H7 (cell line): ENCODE measurements at places on chromosomes 3 and 15.

- no peak for DNase-seq
Observed at GRCh38 chr15:25832158-25832557, 31.0 kb downstream of the ATP10A start.

DNA sequence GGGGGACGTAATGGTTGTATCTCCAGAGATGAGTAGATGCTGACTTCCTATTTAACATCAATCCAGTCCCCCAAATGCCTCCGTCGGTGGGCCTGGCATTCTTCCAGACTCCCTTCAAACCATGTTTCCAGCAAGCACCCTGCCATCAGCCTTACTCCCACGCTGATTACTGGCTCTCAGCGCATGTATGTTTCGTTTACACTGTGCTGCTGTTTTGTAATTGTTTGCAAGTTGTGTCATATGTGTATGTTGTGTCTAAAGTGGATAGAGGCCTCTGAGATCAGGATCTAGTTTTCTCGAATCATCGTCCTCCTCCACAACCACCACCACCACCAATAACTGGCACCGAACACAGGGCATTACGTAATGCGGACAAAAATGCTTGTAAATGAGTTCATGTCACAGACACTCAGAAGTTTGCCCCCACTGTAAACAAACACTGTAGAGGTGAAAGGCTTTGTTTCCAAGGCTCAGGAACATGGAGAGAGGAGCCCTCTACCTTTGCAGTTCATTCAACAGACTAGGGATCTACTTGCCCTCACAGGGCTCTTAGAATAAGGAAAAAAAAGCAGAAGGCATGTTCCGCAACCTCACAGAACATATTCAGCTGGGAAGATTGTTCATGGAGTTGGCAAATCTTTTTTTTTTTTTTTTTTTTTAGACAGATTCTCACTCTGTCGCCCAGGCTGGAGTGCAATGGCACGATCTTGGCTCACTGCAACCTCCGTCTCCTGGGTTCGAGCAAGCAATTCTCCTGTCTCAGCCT is 46.1 kb upstream of the SEMA4B start:
- DNase-seq: no peak

DNA sequence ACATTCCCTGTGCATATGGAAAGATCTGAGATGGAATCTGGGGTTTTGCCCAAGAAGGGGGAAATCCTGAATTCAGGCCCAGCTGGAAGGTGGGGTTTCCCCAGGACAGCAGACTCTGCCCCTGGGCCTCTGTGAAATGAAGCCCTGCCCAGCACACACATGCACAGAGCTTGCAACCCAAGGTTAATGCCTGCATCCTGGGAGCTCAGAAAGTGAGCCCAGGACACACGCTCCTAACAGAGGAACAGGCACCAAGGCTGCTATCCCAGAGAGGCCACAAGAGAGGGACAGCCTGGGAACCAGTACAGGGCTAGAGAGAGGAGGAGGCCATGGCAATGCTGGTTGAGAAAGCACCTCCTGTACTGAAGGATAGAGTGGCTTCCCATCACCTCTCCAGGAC is 16.1 kb downstream of the SEMA5B start:
- no peak for DNase-seq

DNA sequence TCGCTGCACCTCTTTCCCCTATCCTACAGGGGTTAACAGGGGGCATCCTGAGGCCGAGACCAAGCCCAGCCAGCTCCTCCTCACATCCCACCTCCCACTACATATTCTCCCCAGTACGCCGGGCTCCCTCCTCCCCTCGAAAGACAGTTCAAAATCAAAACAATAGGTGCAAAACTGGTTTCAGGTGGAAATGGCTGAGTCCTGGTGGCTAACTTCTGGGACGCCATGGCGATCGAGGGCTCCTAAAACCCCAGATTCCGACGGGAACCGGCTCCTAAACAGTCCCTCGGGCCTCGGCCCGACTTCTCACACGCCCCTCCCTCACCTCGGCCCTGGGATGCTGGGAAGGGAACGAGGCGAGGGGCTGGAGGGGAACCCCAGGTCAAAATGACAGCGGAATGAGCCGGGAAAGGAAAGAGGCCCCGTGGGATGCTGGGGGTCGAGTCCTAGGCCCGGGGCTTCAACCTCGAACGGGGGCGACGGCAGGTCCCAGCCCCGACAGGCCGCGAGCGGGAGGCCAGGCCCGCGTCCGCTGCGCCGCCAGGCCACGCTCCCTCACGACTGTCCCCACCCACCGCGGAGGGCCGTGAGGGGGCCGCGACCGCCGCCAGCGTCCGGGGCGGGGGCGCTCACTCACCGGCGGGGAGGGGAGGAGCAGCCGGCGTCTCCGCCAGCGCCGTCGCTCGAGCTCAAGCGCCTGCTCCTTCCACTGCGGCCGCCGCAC is 492 bp downstream of the TMCC1 start:
- DNase-seq: peak; percentile 84

GRCh38 chr3:150388498-150389418 is 19.3 kb upstream of the TSC22D2 start:
- no peak for DNase-seq

GRCh38 chr3:23735535-23736326 is 70.0 kb upstream of the UBE2E1 start:
- DNase-seq: peak; percentile 27

GRCh38 chr3:161082063-161082462 is 23.1 kb downstream of the B3GALNT1 start:
- DNase-seq: no peak

DNA sequence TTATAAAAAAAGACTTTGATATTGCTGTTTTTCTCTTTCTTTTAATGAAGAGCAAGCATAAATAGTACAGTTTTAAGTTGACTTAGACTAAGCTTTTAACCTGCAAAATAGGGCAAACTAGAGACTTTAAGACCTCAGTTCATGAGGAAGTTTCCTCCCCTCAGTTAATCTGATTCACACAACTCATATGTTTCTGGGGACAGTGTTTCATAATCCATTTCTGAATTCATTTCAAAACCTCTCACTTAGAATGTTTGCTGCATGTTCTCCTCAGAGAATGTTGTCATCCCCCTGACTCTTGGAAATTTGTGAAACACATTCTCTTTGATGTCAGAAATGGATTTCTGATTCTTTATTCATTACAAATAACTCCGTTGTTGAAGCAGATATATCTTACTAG is 79.3 kb upstream of the SKOR1 start:
- DNase-seq: no peak

DNA sequence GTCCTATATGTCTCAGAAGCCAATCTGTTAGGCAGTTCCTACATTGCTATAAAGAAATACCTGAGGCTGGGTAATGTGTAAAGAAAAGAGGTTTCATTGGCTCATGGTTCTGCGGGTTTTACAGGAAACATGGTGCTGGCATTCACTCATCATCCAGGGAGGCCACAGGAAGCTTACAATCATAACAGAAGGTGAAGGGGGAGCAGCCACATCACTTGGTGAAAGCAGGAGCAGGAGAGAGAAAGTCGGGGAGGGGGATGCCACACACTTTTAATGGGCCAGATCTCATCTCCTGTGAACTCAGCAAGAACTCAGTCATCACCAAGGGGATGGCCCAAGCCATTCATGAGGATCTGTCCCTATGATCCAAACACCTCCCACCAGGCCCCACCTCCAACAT is 9.1 kb downstream of the SLC49A4 start:
- no peak for DNase-seq
